ENCODE measurements at places on chromosomes 3 and 15. TPM values are rescaled to one million over a fixed set of nuclear protein-coding genes. Genes with fewer than 3 reads are reported as not detected.
A peak's percentile ranks its signal among the peaks of the same experiment; 100 is the strongest.

DNA sequence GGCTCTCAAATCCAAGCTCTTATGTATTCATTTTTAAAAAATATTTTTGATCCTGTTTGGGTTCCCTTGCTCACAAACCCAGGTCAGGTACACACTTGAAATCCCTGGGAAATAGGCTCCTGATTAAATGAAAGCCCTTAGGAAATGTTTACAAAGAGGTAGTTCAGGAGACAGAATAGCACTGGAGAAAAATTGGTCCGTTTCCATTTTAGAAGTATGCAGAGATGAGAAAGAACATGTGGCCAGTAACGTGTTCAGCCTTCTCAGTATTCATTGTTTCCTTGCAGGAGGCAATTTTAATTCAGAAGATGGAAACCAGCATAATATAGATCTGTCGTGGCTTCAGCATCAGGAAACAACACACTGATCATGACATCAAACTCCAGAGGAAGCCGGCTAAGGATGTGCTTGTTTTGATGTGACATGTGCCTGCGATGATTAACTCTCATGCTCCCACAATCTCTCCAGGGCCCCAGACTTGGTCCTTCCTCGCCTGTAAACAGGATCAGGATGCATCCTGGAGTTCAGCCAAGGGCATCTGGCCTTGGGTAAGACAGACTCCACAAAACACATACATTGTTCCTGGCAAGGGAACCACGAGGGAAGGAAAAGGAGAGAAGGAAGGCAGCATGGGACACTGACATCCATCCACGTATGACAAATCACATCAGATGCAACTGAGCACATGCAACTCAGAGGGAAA lies 350.5 kb upstream of the THBS1 start:
- peak; percentile 96 for DNase-seq

DNA sequence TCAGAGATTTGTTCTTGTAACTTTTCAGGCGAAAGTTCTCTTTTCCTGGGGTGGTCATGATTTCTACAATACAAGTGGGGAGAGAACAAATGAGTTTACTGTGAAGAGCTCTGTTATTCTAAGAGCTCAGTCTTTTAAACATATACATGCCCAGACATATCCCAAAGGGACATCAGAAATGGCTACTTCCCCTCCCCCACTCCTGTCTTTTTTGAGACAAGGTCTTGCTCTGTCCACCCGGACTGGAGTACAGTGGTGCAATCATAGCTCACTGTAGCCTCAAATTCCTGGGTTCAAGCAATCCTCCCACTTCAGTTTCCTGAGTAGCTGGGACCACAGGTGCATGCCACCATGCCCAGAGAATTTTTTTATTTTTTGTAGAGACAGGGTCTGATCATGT lies 18.2 kb downstream of the KPNA1 start:
- no peak for DNase-seq

GRCh38 chr3:42839616-42840015 lies 30.4 kb downstream of the ACKR2 start:
- peak; percentile 70 for DNase-seq

- no peak for DNase-seq
Measured at GRCh38 chr3:89624494-89624893, 517.1 kb downstream of the EPHA3 start.

DNA sequence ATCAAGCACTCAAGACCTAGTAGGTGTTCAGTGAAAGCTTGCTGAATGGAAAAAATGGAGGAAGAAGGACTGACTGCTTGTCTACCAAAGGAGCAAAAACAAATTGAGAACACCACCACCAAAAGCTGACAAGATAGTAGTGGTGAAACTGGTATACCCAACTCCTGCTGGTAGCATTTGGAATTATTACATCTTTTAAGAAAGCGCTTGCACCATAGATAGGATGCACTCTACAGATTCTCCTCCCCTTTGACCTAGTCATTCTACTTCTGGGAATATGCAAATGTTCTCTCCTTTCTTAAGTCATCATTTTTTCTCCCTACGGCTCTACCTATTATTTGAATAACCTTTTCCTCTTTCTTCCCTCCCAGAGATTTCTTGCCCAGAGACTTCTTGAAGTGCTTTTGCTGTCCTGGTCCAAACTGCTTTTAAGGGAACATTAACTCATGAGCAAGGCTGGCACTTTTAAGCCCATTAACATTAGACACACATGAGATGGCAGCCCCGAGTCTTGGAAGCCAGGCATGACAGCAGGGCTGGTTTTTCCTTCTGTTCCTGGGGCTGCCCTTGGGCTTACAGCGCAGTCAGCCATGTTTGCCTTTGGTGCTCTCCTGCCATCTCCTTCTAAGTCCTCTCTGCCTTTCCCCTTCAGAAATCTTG lies 75.0 kb upstream of the TLE3 start:
- DNase-seq, result no peak

DNA sequence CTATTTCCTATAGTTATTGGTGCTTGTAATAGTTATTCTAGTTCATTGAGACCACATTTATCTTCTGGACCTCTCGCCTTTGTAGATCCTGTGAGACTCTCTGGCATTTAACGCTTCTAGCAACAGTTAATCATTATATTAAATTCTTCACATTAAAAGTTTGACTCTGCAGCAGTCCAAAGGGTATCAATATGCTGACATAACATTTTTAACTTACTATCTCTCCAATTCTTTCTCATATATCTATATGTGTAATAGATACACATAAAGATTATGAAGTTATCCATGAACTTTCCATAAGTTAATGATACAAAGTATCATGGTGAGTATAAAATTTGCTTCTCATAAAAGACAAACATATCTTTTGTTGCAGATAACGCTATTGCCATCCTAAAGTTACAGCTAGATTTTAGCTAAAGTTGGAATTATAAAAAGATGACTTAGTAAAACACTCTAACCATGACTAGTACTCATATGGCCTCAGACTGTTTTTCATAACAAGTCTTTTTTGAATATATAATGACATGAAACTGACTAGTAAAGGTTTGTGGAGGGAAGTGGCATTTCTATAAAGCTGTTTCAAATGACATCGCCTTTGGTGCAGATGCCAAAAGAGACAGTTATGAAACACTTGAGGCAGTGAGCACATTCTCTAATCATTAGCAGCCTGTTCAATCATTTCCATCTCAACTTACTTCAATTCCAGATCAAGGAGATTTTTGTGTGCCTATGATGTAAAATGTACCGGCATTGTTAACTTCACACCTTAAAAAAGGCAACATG lies 379.3 kb upstream of the CBLB start:
- DNase-seq, result no peak

DNA sequence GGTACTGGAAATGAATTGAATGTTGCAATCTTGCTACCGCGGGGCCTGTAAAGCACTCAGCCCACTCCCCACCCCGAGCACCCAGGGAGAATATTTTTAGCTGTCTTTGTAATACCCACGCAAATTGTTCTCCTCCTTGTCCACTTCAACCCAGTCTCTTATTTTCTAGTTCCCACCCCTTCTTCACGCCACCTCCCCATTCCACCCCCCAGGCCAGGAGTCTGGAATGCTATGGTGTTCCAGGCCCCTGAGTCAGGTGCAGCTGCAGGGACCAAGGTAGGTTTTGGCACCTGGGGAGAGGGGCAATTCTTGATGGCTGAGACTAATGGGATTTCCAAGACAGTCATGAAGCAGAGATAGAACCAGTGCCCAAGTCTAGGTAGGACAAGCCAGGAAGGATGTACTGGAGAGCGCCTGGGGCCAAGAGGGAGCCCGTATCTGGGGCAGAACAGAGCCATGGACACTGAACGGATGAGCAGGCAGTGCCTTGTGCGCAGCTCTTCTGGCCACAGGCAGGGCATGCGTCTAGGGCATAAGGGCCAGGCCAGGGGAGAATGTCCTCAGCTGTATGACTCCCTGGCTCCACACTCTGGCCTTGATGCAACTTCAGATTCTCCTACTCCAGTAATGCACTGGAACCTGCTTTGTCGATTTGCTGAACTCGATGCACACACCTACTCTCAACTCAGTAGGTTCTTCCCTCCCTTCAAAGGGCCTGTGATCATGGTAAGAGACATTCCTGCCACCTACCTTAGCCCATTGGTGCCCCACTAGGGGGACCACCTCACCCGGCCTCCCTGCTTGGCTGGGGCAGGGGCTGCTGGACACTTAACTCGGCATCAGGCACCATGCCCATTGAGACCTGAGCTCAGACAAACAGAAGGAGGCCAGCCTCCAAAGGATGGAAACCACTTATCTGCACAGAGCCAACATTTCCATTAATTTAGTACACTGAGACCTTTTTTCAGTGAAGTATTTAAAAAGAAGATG lies 34.6 kb upstream of the MAGEF1 start:
- DNase-seq, result no peak

GRCh38 chr3:121462565-121462964 lies 83.2 kb downstream of the POLQ start:
- no peak for DNase-seq

GRCh38 chr3:114299941-114300624 lies 6.3 kb downstream of the TIGIT start:
- DNase-seq, result no peak

SUSD5 gene
- total RNA-seq, result 22.8 TPM

GP9 gene
- total RNA-seq, result not detected
